ENCODE measurements at places on chromosomes 7 and 10.

GRCh38 chr7:17506095-17506494, 207.6 kb downstream of the AHR start:
- DNase-seq: no peak

DNA sequence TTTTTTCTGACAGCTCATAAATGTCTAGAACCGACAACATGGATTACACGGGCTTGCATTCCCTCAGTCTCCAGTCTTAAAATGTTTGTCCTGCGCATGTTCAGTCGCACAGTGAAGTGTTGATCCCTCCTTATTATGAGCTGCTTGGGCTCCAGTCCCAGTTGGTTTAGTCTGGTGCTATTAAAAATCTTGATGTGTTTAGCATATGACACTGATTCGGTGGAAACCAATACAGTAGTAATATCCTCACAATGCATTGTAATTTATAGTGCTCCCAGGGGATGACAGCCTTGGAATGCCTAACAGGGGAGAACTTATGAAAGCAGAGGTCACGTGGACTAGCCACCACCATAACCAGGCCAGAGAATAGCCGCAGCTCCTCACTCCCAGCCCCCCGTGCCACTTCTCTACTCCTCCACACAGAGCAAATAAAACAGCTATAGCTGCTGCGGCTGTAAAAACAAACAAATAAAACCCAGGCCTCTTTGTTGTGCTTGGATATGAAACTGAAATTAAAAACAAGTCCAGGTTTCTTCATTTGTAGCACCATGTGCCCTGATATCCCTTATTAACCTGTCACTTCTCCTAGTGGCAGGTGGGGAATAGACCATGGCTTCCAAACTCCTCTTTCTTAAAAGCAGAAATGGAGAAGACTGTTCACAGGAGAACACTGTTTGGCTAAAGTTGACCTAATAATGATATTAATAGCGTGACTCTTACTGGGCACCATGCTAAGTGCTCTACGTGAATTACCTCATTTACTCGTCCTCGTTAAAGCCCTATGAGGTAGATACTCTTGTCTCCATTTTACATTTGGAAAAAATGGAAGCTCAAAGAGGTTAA, 7.7 kb downstream of the DPCD start:
- no peak for DNase-seq

DNA sequence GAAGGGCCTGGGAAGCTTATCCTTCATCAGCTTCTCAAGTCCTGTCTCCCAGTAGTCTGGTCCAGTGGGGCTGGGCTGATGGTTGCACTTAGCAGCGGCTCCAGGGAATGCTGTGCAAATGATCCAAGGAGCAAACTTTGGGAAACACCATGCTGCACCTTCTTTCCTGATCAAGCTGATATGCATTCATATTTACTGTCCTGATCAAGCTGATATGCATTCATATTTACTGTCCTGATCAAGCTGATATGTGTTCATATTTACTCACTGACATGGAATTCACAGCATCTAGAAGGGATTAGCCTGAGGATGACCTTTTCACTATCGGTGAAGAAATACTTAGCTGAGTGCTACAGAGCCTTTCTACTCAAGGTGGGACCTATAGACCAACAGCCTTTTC, 330.7 kb downstream of the BMPER start:
- no peak for DNase-seq

- DNase-seq: no peak
Measured at GRCh38 chr7:132321387-132321786, 254.9 kb downstream of the PLXNA4 start.

- DNase-seq: no peak
Measured at GRCh38 chr10:131161087-131161486, 150.4 kb downstream of the TCERG1L start.

DNA sequence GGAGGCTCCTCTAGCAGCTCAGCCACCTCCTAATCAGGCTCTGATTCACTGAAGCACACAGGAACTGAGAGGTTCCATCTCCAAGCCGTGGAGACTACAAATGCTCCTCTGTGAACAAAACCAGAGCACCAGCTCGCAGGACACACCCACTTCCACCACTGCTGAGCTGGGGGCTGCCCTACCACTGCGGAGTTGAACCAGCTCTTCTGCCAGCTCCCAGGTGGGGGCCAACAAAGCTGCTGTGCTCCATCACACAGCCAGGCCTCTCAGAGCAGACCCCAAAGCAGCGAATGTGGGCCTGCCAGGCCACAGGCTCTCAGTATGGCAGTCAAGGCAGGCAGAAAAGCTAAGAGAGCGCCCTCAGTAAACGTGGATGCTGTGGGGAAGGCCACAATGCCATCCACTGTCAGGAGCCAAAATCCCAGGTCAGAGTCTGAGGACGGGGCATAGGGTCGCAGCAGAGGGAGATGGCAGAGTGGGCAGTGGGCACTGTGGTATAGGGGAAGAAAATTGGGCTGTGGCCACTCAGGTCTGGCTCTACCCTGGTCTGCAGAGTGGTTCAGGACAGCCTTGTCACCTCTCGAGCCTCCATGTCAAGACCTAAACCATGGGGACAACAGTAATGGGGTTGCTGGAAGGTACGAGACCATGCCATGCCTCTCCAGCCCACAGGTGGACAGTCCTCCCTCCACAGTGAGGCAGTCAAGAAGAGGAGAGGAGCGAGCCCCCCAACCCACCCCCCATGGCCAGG, 82.1 kb downstream of the GRID1 start:
- no peak for DNase-seq

GRCh38 chr10:61837755-61838171, 63.7 kb upstream of the ARID5B start:
- no peak for DNase-seq

GRCh38 chr10:103895411-103896186, 22.4 kb downstream of the STN1 start:
- no peak for DNase-seq

- no peak for DNase-seq
Measured at GRCh38 chr10:74906611-74907198, 80.3 kb downstream of the KAT6B start.

- DNase-seq: no peak
Measured at GRCh38 chr10:26792758-26793495, 67.8 kb downstream of the ABI1 start.

DNA sequence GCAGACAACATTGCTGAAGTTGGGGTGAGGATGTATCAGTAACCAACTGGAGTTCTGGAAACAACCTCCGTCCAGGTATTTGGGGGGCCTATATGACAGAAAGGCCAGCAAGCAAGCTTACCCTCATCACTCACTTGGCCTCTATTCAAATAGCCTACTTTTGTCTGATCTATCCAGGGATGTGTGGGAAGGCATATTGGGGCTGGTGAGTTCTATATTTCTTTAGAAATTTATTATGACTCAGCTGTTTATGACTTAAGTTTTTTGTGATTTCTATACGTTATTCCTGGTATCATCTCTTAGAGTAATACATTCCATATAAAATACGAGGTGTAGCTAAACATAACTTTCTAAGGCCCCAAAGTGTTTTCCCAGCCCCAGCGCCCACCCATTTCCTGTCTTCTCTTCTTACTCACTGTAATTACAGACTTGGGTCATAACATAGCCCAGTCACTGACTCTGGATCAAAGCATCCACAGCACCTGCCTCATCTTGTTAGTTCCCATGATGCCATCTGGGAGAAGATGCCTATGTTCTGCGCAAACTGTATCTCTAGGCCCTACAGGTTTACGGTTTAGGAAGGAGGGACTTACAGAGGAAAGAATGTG, 18.1 kb downstream of the GARS1 start:
- no peak for DNase-seq

DNA sequence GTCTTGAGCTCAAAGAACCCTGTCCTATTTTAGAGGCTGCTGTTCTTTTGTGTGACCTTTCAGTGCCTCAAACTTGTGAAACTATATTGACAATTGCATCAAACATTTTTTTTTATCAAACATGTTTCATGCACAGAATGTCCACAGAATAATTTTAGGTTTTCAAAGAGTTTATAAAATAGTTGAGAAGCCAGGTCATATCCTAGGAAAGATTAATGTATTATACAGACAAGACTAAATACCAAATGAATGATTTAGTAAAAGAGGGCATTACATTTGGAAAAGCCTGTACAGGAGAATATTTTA, 67.0 kb downstream of the CDK6 start:
- no peak for DNase-seq

DNA sequence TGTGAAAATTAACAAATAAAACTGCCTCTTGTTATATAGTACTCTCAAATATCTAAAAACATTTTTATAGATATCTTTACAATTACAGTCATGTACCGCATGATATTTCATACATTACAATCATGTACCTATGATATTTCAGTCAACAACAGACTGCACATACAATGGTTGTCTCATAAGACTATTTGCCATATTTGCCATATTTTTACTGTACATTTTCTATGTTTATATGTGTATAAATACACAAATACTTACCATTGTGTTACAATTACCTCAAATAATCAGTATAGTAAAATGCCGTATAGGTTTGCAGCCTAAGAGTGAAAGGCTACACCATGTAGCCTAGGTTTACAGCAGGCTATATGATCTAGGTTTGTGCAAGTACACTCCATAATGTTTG, 336.0 kb upstream of the PCDH15 start:
- DNase-seq: no peak

GRCh38 chr10:65570143-65571010, 1355.5 kb upstream of the LRRTM3 start:
- DNase-seq: no peak

- peak; percentile 74 for DNase-seq
Measured at GRCh38 chr7:92781117-92781720, 55.2 kb downstream of the CDK6 start.

- DNase-seq: no peak
Measured at GRCh38 chr7:85234730-85235129, 47.9 kb upstream of the SEMA3D start.

GRCh38 chr10:129373231-129373630, 93.8 kb upstream of the MGMT start:
- DNase-seq: no peak

DNA sequence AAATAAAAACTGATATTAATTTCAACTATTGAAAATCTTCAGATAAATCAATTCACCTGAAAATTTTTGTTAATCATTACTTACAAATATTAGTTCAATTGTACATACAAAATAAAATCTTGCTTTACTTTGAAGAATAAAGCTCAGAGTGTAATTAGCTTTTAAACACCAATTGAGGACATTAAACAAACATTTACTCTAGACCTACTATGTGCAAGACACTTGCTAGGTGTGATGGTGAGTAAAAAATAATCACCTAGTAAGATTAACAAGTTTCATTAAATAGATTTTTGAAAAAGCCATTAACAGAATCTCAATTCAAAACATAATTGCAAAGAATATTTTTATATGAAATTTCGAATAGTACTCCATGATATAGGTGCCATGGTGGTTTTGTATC, 3.9 kb upstream of the MLLT10 start:
- DNase-seq: no peak

GRCh38 chr10:34861293-34862021, 46.4 kb upstream of the PARD3 start:
- no peak for DNase-seq

DNA sequence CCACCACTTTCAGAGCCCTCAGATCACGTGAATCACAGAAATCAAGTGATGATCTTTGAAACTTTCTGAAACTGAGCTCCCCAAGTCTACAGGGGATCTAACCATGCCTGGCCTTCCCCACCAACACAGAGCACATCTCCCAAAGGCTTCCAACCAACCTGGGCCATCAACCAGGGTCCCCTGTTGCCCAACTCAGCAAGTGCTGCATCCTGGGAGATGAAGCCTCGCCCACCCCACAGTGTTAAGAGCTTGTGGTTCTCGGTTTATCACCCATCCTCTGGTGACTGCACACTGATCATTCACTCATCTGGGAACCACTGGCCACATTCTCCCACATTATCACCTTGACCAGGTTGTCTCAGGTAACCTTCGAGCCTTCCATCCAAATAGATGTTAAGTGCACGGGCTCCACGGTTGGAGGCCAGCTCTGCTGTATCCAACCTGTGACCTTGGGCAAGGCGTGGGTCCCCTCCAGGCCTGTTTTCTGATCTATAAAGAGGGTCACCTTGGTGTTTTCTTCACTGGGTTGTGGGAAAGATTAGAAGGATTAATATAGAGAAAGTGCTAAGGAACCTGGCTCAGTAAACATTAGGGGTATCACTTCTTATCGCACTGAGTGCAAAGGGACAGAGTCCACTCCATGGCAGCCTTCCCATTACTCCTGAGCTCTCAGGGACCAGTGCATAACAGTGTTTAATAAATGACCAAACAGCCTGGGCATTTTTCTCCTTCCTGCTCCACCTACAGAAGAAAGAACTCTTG, 3.6 kb downstream of the ZNF488 start:
- no peak for DNase-seq

DNA sequence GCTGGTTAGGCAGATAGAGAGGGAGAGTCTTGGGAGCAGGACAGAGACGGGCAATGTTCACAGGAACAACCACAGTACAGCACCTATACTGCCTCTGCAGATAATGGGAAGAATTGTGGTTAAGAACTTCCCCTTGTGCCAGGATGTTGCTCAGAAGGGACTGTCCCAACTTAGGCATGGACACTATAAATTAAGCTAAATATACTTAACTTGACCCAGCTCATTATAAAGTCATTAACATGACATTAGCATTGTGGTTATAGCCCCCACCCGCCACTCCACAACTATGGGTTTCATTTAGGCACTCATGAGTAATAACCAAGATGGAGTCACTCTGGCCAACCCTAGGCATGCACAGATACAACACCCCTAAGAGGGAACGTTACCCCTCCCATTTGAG, 310.9 kb upstream of the NRG3 start:
- no peak for DNase-seq

GRCh38 chr7:101948650-101949049, 131.2 kb downstream of the CUX1 start:
- DNase-seq: no peak

GRCh38 chr7:43248961-43249822, 136.7 kb downstream of the HECW1 start:
- DNase-seq: no peak

GRCh38 chr10:11227103-11227502, 209.4 kb downstream of the CELF2 start:
- DNase-seq: no peak

DNA sequence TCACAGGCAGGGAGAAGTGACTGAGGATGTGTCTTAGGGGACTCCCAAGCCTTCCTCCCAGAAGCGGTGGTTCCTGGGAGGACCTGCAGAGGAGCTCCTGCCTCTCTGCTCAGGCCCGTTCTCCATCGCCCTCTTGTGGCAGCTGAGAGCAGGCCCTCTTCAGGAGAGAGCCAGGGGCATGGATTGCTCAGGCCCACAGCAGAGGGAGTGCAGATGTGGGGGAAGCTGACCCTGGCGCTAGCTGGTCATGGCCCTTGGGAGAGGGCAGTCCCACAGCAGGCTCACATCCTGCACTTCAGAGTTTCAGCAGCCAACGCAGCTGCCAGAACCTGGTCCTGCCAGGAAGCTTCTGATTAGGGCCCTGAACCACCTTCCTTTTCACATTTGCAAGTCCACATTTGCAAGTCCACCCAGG, 94.8 kb upstream of the TARP start:
- no peak for DNase-seq

DNA sequence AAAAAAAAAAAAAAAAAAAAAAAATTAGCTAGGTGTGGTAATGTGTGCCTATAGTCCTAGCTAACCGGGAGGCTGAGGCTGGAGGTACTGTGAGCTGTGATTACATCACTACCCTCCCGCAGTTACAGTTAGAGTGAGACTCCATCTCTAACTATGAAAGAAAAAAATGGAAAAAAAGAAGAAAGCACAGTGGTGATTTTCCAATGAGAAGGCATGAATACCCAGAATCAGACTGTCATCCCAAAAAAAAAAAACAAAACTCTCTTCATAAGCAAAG, 269.9 kb upstream of the MKLN1 start:
- no peak for DNase-seq
